ENCODE measurements at places on chromosomes 2 and 18. TPM values are rescaled to one million over a fixed set of nuclear protein-coding genes. Genes with fewer than 3 reads are reported as not detected.
A peak's percentile ranks its signal among the peaks of the same experiment; 100 is the strongest.

Gene TUBB8B
- total RNA-seq: not detected

DNA sequence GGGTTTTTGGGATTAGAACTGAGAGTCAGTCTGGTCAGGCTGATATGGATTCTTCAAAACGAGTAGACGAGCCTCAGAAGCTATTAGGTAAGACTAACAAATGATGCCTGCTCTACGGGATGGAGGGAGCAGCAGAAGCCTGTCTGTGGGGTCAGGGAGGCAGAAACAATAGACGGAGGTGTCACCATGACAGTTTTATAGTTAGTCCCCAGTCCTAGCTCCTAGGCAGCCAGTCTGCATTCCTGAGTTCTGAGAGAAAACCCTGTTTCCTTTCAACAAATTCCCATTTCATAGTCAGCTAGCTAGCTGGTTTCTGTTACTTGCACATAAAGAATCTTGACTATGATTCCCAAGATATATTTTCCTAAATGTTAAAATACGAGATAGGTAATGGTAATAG, 542.1 kb downstream of the PID1 start:
- H3K36me3 ChIP-seq: no peaks in the 10 kb centered on the region
- no peaks in the 10 kb centered on the region for H3K4me1 ChIP-seq
- DNase-seq: no peak
- H3K27me3 ChIP-seq: no peaks in the 10 kb centered on the region
- H3K27ac ChIP-seq: no peak overlapping the region
- no peak overlapping the region for H3K4me3 ChIP-seq

DNA sequence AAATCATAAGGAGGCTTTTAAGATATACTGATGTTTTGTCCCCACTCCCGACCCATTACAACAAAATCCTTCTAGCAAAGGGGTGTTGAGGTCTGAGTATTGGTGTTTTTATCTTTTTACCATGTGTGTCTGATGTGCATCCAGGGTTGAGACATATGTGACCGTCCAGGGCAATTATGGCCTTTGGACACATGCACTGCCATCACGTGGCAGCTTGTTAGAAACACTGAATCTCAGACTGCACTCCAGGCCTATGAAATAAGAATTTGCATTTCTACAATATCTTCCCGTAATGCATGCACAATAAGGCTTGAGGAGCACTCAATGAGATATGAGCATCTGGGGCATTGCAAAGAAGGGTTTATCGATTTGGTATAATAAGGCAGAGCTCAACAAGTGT, 235.1 kb upstream of the ZNF804A start:
- no peaks in the 10 kb centered on the region for H3K36me3 ChIP-seq
- H3K27me3 ChIP-seq: no peaks in the 10 kb centered on the region
- DNase-seq: no peak

- H3K27ac ChIP-seq: no peak overlapping the region
- no peaks in the 10 kb centered on the region for H3K27me3 ChIP-seq
- no peaks in the 10 kb centered on the region for H3K4me1 ChIP-seq
- peaks cover 5% of the 10 kb centered on the region for H3K36me3 ChIP-seq
- H3K4me3 ChIP-seq: no peak overlapping the region
Measured at GRCh38 chr2:42775186-42775585, 11.3 kb upstream of the OXER1 start.

DNA sequence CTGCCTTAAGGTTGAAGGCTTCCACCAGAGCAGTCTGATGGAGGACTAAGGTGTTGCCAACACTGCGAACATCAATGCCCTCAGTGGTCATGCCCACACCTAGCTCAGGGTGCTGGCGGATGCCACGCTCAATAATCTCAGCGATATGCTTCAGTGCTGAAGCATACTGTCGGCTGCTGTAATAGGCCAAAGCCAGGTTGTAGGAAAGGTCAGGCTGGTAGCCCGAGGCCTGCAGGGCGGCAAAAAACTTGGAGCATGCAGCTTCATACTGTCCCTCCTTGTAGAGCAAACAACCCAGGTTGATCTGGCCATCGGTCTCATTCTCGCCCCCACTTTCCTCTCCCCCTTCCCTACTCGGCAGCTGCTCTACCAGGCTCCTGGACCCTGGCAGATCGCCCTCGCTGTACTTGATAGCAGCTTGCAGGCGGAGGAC, 159.4 kb downstream of the AGPS start:
- H3K27ac ChIP-seq: peak overlapping the region; percentile 99
- H3K4me1 ChIP-seq: peaks cover 11% of the 10 kb centered on the region
- H3K27me3 ChIP-seq: no peaks in the 10 kb centered on the region
- peak overlapping the region; percentile 97 for H3K4me3 ChIP-seq
- peaks cover 10% of the 10 kb centered on the region for H3K36me3 ChIP-seq

DNA sequence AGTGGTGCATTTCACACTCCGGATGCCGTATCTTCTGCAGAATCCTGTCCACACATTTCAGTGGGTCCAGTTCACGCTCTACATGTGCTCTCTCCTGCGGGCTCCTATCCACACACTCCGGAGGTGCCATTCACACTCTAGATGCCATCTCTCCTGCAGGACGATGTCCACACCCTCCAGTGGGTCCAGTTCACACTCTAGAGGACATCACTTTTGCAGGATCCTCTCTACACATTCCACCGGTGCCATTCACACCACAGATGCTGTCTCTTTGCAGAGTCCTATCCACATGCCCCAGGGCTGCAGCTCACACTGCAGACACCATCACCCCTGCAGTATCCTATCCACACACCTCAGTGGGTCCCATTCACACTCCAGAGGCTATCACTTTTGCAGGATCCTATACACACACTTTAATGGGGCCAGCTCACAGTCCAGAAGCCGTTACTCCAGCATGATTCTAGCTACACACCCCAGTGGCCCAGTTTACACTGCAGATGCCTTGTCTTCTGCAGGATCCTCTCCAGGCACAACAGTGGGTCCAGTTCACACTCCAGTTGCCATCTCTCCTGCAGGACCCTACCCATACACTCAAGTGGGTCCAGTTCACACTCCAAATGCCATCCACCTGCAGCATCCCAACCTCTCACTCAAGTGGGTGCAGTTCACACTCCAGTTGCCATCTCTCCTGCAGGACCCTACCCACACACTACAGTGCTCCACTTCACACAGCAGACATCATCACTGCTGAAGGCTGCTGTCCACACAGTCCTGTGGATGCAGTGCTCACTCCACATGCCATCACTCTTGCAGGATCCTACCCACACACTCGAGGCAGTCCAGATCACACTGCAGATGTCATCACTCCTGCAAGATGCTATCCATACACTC, 2.1 kb upstream of the PXDN start:
- H3K4me1 ChIP-seq: peaks cover 33% of the 10 kb centered on the region
- peak overlapping the region; percentile 83 for H3K4me3 ChIP-seq
- H3K27me3 ChIP-seq: peaks cover 16% of the 10 kb centered on the region
- H3K27ac ChIP-seq: no peak overlapping the region
- no peak for DNase-seq
- peaks cover 12% of the 10 kb centered on the region for H3K36me3 ChIP-seq

DNA sequence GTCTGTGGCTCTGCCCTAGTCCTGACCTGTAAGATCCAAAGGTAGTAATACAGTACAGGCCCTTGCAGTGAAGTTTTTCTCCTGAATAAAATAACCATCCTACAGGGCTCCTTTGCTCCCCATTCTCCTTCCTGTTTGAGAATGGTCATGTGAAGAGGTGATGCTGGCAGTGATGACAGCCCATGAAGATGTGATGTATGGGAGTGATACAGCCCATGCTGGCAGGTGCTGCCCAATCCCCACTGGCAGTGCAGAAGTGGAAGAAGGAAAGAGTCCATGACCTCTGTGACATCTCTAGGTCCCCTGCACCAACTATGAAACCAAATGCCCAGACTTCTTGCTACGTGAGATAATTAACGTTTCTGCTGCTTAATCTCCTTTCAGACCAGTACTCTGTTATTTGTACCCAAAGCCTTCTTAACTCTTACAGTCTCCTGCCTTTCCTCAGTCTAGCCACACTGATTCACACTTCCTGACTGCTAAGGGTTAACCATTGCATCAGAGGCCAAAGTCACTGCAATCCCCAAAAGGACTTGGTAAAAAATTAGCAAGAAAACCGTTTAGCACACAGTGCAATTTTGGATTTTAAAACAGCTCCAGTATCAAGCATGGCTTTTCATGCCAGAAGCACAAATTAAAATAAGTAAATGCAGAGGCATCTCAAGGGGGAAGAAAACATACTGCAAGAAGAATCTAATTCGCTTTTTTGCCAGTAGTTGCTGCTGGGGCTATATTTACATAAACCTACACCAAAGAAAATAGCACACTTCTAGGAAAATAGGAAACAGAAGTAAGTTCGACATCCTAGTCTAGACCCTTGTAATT, 98.0 kb downstream of the STK39 start:
- no peaks in the 10 kb centered on the region for H3K27me3 ChIP-seq
- H3K4me3 ChIP-seq: no peak overlapping the region
- no peak overlapping the region for H3K27ac ChIP-seq
- peaks cover 14% of the 10 kb centered on the region for H3K36me3 ChIP-seq
- peaks cover 9% of the 10 kb centered on the region for H3K4me1 ChIP-seq

DNA sequence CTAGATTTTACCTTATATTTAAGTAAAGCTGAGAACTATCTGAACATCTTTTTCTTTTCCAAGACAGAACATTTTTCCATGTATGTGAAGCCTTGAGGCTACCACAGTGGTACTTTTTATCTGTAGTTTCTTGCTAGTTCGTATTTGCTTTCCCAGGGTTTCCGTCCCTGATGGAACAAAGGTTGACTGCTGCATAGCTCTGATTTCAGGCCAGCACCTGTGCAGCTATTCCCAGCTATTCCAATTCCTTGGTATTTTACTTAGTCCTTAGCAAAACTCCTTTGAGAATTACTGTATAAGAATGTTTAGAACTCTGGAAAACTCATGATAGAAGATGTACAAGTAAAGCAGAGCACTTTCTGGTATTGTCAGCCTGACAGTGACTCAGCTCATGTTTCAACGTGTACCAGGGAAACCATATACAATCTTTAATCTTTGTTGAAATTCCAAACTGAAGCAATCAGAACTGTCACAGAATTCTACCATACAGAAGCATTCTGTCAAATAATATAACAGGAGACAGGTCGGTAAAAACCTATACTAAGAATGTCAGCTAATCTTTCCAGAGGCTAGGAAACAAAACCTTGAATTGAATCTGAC, 162.2 kb downstream of the PKP4 start:
- peaks cover 6% of the 10 kb centered on the region for H3K36me3 ChIP-seq
- H3K27me3 ChIP-seq: no peaks in the 10 kb centered on the region
- H3K27ac ChIP-seq: no peak overlapping the region
- DNase-seq: no peak
- H3K4me1 ChIP-seq: peaks cover 4% of the 10 kb centered on the region
- no peak overlapping the region for H3K4me3 ChIP-seq

GRCh38 chr18:3525870-3526420, 76.0 kb downstream of the TGIF1 start:
- no peaks in the 10 kb centered on the region for H3K27me3 ChIP-seq
- H3K4me1 ChIP-seq: peaks cover 40% of the 10 kb centered on the region
- H3K36me3 ChIP-seq: no peaks in the 10 kb centered on the region
- peak; percentile 7 for DNase-seq

Measured in neural crest cell (in vitro differentiated cells).